Hippocampal formation (tissue), 2 donors: ENCODE measurements at places on chromosomes 4 and X.

DNA sequence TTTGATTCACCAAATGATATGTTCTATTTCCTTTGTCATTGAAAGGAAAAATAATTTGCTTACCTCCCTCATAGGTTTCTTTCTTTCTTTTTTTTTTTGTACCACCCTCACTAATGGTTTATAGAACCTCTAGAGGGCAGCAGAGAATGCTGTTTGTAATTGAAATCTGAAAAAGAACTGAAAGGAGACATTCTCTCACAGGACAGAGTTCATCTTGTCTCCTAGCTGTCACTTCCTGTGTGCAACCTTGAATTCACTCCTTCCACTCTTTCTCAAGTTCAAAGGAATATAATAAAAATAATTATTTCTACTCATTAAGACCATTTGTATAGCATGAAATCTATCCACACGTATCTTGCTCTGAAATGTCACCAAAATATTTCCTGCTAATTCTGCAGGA lies 51.0 kb downstream of the GUCY1B1 start:
- DNase-seq = no peak

- no peak for DNase-seq
These were observed 43.3 kb upstream of the SOD3 start for GRCh38 chr4:24751926-24752539.

GRCh38 chrX:12322031-12322430 lies 183.8 kb downstream of the FRMPD4 start:
- DNase-seq = no peak

DNA sequence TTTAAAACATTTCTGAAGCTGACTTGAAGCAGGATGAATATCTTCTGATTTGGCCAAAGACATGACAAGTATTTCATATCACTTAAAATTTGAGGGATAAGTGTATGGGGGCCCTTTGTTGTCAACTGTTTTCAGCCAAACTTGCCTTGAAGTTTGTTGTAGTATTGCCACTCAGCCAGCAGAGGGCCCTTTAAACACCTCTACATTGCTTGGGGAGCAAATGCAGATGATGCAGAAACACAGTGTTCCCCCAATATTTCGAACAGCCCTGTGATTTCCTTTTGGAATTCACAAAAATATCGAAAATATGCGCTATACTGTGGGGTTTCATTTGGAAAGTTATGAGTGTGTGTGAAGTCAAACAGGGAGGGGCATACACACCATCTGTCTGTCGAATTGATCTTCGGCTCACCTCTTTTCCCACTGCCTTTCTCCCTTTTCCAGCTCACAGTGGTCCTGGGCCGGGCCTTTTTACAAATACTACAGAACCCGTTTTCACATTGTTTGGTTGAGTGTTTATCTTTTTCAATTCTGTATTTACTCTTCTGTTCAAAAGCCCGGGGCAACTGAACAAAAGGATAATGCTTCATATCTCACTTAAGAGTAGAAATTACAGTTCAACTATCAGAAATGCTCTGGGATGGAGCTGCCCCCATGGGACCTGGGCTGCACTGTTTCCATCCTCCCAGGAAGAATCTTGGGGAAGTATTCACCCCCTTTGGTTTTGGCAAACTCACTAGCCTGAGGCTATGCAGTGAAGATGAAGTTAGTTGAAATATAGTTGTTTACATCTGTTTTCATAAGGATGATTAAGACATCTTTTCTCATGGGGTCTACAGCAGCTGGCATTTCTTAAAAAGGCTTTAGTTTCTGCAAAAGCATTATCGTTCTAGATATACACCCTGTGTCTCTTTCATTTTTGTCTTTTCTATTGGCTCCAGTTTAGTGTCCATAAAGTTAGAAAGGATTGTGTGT lies 137.6 kb downstream of the EGF start:
- DNase-seq = peak; percentile 40

GRCh38 chrX:66045894-66046293 lies 6.0 kb upstream of the VSIG4 start:
- DNase-seq = no peak

DNA sequence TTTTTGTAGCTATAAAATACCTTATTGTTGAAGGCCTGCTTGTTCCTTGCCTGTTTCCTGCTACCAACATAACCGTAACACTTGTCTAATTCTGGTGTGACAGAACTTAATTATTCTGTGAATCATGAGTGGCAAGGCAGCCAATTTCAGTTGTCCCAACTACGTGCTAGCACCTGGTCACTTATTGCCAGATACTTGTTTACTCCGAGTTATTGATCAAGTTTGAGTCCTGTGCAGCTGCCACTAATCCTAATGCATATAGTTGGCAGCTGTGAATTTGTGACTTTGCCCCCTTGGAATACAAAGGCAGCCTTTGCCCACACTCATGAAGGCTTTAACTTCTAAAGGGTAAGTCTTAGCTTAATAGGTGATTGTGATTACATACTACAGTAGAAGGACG lies 7.8 kb upstream of the RNF128 start:
- DNase-seq = no peak

DNA sequence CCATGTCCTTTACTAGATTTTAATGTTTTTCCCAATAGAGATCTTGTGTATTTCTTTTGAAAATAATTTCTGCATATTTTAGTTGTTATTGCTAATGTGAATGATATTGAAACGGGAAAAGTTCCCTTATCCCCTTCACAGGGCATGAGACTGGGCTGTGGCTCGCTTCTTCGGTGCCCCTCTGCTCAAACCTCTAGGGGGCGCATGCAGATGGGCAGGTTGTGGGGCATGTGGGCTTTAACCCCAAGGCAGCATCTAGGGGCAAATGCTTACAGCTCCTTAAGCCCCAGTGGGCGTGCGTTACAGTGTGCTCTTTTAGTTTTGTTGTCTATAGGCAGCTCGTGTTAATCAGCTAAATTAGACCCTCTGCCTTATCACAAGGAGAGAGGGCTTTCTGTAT lies 194.7 kb downstream of the OPHN1 start:
- DNase-seq = no peak

DNA sequence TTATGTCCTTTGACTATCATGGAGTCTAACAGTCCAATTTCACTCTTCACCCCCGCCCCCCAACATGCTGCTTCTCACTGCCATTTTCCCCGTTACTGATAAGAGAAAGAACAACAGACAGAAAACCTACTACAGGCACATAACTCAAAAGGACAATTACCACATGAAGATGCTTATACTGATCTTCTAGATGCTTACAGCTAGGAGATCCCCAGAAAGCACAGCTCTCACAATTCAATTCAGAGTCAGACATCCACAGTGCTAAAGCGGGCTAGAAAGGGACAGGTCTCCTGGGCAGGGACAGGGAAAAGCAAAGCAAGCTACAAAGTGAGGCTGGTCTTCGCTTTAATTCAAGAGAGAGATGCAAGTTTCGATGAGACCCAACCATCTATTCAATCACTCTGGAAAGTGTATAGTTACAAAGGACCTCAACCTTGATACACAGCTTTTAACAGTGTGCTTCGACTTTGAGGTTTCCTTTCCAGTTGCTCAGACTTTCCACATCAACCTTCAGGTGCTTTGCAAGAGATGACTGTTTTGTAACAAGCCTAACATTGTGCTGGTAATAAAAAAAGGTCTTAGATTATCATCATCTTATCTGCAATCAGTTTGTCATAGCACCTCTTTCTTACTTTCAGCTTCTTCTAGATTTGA lies 60.9 kb downstream of the LEF1 start:
- DNase-seq = no peak

- DNase-seq = no peak
These were observed 4.0 kb downstream of the EFNB1 start for GRCh38 chrX:68832516-68833447.

- no peak for DNase-seq
These were observed 68.1 kb upstream of the BLTP1 start for GRCh38 chr4:122083989-122084388.

GRCh38 chr4:95910749-95911148 lies 70.9 kb downstream of the PDHA2 start:
- DNase-seq = no peak
